IPS DF 6.9 (cell line): ENCODE measurements at places on chromosomes 16 and 17.

DNA sequence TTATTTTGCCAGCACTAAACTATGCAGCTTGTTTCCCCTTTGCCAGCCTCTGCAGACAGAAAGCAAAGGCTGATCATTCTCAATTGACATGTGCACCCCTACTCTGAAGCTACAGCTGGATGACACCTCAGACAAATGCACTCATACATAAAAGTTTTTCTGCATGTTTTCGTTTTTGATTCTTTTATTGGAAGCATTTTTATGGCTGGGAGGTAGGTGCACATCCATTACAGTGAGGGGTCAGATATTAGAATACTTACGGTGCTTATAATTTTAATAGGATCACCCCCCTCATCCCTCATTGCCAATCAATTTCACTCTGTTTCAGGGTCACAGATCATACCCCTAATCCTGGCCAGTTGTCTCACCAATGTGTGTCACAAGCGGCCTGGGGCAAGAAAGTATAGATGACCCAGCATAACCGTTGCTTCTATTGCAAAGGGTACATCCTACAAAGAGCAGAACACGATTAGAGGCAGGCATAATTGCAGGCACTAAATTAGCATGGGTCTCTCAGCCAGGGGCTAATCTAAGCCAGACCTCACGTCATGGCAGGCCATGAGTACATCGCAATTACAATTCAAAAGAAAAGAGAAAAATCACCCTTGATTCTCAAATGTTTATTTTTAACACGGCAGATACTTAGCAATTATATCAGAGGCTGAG lies 89.5 kb upstream of the SOX9 start:
- H3K4me1 ChIP-seq: no peaks in the 10 kb centered on the region; the same call in 1 of the 2 replicates
- no peaks in the 10 kb centered on the region for H3K27me3 ChIP-seq
- H3K27ac ChIP-seq: no peak overlapping the region

- H3K27me3 ChIP-seq: no peaks in the 10 kb centered on the region
- no peak overlapping the region for H3K4me3 ChIP-seq
- H3K27ac ChIP-seq: no peak overlapping the region
- H3K4me1 ChIP-seq: no peaks in the 10 kb centered on the region
- DNase-seq: no peak
These were observed 186.6 kb downstream of the WWOX start for GRCh38 chr16:78286065-78286464.

DNA sequence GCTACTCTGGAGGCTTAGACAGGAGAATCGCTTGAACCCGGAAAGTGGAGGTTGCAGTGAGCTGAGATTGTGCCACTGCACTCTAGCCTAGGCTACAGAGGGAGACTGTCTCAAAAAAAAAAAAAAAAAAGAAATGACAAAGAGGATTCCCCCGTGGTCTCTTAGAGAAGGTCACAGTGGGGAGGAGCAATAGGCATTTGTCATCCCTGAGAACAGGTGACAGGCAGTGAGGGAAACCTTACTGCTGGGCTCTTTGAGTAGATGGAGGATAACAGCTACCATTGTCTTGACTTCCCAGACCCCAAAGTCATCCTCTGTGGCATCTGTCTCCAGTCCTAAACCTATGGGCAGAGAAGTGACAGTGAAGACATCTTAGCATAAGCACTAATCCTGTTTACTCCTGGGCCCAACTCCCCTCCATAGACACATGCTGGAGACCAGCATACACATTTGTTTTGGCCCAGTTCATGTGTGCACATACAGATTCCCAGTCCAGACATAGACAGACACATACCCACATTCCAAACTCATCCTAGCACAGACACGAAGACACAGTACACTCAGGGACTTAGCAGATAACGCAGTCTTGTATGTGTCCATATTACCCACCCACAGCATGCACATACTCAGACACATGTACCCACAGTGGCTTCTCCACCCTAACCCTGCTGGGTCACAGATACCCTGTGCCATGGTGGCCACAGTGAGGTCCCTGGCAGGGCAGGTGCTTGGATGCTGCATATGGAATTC lies 2.7 kb downstream of the ESRP2 start:
- no peak for DNase-seq
- H3K27me3 ChIP-seq: no peaks in the 10 kb centered on the region
- no peak overlapping the region for H3K27ac ChIP-seq
- H3K4me3 ChIP-seq: no peak overlapping the region

- no peaks in the 10 kb centered on the region for H3K27me3 ChIP-seq
- no peak for DNase-seq
- H3K4me1 ChIP-seq: peaks cover 11% of the 10 kb centered on the region; the same call in 1 of the 2 replicates
- no peak overlapping the region for H3K4me3 ChIP-seq
- peaks cover 9% of the 10 kb centered on the region for H3K36me3 ChIP-seq
- no peak overlapping the region for H3K27ac ChIP-seq
These were observed 13.8 kb downstream of the SMIM5 start for GRCh38 chr17:75647061-75647460.

- no peak for DNase-seq
- peak overlapping the region; percentile 25; the same call in 1 of the 2 replicates for H3K4me3 ChIP-seq
- peaks cover 9% of the 10 kb centered on the region for H3K4me1 ChIP-seq
- H3K27ac ChIP-seq: no peak overlapping the region
- H3K36me3 ChIP-seq: no peaks in the 10 kb centered on the region
- peaks cover 13% of the 10 kb centered on the region; the same call in 1 of the 2 replicates for H3K27me3 ChIP-seq
These were observed 33.7 kb upstream of the RPH3AL start for GRCh38 chr17:386141-386876.

GRCh38 chr17:81733507-81734404 lies 21.7 kb downstream of the SLC25A10 start:
- no peaks in the 10 kb centered on the region for H3K36me3 ChIP-seq
- no peaks in the 10 kb centered on the region for H3K4me1 ChIP-seq
- no peak for DNase-seq
- H3K27me3 ChIP-seq: no peaks in the 10 kb centered on the region

GRCh38 chr17:19278729-19279128 lies 41.6 kb downstream of the EPN2 start:
- no peak overlapping the region for H3K4me3 ChIP-seq

DNA sequence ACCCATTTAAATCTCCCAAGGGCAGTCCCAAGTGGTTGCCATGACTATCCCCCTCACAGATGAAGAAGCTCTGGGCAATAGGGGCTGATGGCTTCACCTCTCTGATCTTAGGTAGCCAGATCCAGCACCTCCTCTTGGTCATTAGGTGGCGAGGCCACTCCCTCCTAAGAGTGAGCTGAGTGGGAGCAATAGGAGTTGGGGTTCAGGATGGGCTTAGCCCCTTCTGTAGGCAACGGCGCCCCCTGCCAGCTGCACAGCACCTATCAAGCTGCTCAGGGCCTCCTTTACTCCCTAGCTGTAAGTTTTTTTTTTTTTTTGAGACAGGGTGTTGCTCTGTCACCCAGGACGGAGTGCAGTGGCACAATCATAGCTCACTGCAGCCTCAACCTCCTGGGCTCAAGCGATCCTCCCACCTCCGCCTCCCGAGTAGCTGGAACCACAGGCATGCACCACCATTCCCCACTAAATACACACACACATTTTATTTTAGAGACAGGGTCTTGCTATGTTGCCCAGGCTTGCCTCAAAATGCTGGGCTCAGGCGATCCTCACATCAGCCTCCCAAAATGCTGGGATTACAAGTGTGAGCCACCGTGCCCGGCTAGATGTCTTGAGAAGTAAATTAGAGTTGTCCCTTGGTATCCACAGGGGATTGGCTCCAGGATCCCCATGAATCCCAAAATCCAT lies 3.5 kb upstream of the RRAD start:
- 0 out of 2 replicates have a peak, but pooled peaks cover 2% of the 10 kb centered on the region for H3K4me1 ChIP-seq
- no peaks in the 10 kb centered on the region for H3K36me3 ChIP-seq
- no peak for DNase-seq

- H3K4me3 ChIP-seq: no peak overlapping the region
- no peak for DNase-seq
- H3K4me1 ChIP-seq: no peaks in the 10 kb centered on the region
These were observed 157.2 kb downstream of the ENGASE start for GRCh38 chr17:79231766-79232287.

DNA sequence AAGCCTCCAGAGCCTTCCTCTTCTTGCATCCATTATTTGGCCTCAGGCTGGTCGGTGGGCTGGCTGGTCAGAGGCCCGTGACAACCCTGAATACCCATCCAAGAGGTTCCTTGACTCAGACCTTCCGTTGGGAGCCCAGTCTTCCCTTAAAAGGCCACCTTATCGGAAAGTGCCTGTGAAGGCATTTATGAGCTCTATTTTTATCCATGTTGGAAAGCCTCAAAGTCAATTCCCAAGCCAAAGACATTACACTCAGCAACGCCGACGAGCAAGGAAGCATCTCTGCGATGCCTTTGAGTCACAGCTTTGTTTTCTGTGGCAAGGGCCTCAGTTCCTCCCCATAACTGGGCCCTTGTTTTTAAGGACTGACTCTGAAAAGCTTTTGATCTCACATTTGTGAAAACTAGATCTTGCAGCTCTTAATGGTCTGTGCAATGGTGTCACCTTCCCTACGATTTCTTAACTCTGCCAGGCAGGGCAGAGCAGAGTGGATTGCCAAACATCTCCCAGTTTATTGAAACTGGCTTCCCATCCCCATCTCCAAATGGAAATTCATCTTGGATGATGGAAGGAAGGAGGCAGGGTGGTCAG lies 13.3 kb upstream of the SPOP start:
- H3K4me3 ChIP-seq: no peak overlapping the region
- no peak overlapping the region for H3K27ac ChIP-seq
- H3K4me1 ChIP-seq: no peaks in the 10 kb centered on the region
- H3K27me3 ChIP-seq: no peaks in the 10 kb centered on the region
- H3K36me3 ChIP-seq: no peaks in the 10 kb centered on the region

DNA sequence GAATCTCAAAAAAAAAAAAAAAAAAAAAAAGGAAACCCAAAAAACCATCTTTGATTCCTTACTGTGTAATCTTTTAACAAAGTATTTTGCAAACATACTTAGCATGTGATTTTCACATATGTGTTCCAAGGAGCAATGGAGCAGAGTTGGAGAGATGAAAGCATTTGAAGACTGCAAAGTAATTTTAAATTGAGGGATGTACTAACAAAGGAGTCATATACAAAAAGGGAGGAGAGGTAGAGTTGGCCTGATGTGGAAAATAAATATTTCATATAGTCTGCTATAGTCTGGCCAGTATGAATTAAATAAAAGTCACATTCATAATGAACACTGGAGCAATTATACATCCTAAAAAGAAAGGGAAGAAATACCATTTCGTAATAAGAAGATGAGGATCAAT lies 265.8 kb upstream of the TBX2 start:
- H3K27me3 ChIP-seq: no peaks in the 10 kb centered on the region
- no peaks in the 10 kb centered on the region for H3K36me3 ChIP-seq
- no peaks in the 10 kb centered on the region for H3K4me1 ChIP-seq
- no peak overlapping the region for H3K4me3 ChIP-seq
- DNase-seq: no peak

- DNase-seq: no peak
- H3K4me3 ChIP-seq: no peak overlapping the region
- peaks cover 2% of the 10 kb centered on the region; the same call in 1 of the 2 replicates for H3K27me3 ChIP-seq
- no peak overlapping the region for H3K27ac ChIP-seq
- peaks cover 4% of the 10 kb centered on the region; the same call in 1 of the 2 replicates for H3K4me1 ChIP-seq
- no peaks in the 10 kb centered on the region for H3K36me3 ChIP-seq
These were observed 9.0 kb upstream of the MRPS23 start for GRCh38 chr17:57858838-57859237.
